ENCODE measurements at places on chromosomes 13 and 19. TPM values are rescaled to one million over a fixed set of nuclear protein-coding genes. Genes with fewer than 3 reads are reported as not detected.

Gene SSC5D
- total RNA-seq = 15.2 TPM

Gene MUC16
- 0.18 TPM for total RNA-seq

Gene KLK12
- total RNA-seq = not detected

Gene INSR
- total RNA-seq = 78.9 TPM

Gene EID2
- 10.4 TPM for total RNA-seq

DNA sequence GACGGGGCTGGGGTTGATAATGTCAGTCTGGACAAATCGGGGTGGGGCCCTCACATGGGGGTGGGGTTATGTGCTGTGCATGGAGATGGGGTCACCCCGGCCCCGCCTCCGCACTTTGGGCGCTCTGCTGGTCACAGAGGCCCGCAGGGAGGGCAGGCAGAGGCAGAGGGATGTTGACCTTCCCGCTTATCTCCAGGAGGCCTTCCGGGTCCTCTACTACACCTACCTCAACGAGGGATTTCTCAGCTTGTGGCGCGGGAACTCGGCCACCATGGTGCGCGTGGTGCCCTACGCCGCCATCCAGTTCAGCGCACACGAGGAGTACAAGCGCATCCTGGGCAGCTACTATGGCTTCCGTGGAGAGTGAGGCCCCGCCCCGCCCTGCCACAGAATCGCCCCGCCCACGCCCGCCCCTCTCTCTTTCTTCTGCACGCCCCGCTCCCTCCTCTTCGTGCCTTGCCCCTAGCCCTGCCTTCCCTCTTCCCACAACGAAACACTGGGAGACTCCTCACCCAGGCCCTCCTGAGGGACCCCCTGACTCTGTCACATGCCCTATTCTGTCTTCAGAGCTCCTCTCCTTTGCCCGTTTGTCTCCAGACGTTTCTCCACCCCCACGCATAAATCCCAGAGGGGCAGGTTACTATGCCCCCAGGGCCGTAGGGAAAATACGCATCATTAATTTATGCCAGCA, 32.8 kb downstream of the TMEM161A start:
- peak; percentile 59 for DNase-seq

DNA sequence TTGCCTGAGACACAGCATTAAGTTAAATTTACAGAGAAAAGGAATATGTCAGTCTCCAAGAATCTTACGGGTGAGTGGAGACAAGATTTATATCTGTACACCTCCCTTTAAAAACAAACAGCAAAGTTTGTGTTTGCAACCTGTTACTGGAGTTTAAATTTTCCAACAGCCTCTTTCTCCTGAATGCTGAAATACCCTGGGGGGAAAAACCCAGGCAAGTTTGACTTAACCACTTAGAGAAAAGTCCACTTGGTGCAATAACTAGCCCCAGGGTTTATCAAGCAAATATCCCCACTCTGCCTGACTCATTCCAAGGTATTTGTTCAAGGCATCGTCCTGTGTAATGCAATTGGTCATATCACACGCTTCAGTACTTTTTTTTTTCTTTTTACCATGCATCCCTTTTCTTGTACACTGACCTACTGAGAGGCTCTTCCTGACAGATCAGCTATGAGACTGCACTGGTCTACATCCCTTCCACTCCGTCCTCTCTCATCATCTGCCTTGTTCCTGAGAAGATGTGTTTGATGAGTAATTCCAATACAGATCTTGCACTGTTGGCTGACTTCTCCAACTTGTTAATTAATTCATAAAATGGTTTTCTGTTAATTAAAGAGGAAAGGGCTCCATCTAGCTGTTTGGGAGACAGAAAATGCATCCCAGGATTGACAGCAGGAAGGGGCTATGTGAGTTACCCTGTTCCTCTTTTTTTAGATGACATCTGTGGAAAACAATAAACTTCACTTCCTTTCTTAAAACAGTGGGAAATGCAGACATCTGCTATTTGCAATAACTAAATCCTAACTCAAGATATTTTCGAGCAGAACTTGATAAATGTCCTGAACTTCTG, 212.5 kb upstream of the IRS2 start:
- no peak for DNase-seq

- DNase-seq = no peak
These were observed 3.6 kb downstream of the ZNF507 start for GRCh38 chr19:32349051-32349450.

DNA sequence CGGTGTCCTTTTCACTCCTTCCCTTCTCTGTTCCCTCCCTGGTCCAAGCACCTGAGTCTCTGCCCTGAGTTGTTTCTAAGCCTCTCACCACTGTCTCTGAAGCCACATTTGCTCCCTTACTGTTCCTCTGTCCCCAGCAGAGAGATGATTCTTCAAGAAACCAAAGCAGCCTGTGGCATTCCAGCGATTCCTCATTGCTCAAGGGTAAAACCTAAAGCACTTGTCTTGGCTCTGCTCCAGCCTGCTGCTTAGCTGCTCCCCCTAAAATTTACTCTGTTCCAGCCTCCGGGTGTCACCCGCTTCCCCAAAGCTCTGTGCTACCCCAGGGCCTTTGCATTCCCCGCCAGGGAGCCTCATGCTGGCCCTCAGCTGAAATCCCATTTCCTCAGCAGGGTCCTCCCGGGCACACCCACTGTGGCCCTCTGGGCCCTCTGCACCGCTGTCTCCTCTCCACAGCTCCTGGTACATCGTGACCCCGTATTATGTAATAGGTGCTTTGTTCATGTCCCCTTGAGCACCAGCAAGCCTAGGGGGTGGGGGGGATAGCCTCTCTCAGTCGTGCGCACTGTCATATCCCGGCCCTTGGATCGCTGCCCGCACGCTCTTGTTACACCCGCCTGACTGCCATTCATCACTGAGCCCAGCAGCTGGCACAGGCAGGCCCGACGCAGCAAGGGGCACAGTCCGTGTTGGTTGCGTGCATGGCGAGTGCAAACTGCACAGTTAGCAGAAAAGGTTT, 15.8 kb downstream of the TECR start:
- DNase-seq = no peak

GRCh38 chr13:44148159-44148914, 225.3 kb upstream of the SERP2 start:
- DNase-seq = no peak

- no peak for DNase-seq
These were observed 19.0 kb upstream of the FEM1A start for GRCh38 chr19:4772566-4772965.

DNA sequence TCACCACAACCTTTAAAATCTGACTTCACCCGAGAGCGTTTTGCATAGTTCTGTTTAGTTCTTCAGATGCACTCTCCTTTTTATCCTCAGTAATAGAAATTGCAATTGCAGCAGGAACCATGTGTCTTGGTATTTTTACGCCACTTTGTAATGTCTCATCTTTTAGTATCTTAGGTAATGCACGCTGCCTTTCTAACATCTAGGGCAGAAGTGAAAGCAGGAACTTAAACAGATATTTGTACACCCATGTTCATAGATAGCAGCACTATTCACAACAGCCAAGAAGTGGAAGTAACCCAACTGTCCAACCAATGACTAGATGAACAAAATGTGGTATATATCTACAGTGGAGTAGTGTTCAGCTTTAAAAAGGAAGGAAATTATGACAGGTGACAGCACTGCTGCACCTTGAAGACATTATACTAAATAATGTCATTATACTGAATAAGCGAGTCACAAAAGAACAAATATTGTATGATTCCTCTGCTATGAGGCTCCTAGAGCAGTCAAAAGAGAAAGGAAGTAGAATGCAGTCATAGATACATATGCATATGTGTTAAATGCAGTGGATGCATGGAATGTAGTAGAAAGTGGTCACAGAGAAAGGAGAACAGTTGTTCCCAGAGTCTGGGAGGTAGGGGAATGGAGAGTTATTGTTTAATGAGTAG, 105.9 kb upstream of the GJB6 start:
- no peak for DNase-seq

DNA sequence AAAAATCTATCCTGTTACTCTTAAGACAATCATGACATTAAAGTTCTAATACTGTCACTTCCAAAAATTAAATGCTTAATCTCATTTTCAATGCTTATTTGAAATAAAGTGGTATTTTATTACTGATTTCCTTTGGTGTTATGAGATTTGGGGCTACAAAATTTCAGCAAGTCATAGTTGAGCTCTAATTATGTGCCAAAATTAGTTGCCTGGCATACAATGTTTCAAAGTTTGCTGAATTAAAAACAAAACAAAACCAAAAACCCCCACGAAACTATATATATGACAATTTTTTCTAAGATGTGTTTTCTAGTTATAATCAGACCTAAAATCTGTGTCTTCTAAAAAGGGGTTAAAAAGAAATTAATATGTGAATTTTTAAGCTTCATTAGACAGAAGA, 62.2 kb downstream of the KCNRG start:
- DNase-seq = no peak

DNA sequence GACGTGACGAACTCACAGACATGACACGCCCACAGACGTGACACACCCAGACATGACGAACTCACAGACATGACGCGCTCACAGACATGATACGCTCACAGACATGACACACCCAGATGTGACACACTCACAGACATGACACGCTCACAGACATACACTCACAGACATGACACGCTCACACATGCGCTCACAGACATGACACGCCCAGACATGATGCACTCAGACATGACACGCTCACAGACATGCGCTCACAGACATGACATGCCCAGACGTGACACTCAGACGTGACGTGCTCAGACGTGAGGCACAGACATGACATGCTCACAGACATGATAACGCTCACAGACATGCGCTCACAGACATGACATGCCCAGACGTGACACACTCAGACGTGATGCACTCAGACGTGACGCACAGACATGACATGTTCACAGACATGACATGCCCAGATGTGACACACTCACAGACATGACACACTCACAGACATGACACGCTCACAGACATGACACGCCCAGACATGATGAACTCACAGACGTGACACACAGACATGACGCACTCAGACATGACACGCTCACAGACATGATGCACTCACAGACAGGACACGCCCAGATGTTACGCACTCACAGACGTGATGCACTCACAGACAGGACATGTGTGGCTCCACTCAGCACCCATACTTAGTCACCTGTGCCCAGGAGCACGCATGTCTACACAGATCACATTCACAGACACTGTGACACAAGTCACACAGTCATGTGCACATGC, 8.1 kb downstream of the ERFL start:
- DNase-seq = no peak

- no peak for DNase-seq
These were observed 287.3 kb upstream of the MAB21L1 start for GRCh38 chr13:35763782-35764123.

GRCh38 chr19:31330761-31331160, 18.5 kb downstream of the TSHZ3 start:
- DNase-seq = no peak

- no peak for DNase-seq
These were observed 615 bp upstream of the ZNF135 start for GRCh38 chr19:58058467-58058866.

- no peak for DNase-seq
These were observed 139.4 kb downstream of the LHFPL6 start for GRCh38 chr13:39463611-39464010.

- DNase-seq = no peak
These were observed 105.1 kb downstream of the ZAR1L start for GRCh38 chr13:32210101-32210500.
